ENCODE measurements at places on chromosomes 2 and 18. TPM values are rescaled to one million over a fixed set of nuclear protein-coding genes. Genes with fewer than 3 reads are reported as not detected.

DNA sequence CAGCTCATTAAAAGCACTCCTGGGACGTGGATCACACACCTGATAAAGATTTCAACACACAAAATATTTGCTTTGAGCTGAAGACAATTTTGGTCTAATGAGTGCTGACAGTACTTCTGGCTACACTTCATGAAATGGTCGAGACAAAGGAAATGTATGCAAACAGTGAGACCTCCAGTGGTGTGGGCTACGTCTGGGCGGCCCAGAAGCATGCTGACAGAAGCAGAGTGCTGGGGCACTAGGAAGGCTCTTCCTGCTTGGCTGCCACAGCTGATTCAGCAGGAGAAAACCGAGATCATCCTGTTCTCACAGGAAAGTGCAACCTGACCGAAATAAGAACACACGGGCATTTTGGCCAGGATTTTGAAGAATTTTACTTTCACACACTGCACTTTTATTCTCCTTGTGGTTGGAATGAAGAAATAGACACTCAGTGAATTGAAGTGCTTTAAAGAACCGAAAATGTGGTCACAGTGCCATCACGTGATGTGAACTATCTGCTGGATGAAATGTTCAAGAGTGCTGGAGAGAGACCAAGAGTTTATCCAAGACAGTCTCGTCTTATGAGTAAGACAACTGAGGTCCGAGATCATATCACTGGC lies 149.5 kb downstream of the CCBE1 start:
- DNase-seq: no peak

Gene ORC4
- 66.7 TPM for polyA plus RNA-seq

GRCh38 chr2:106144621-106145331 lies 49.3 kb downstream of the UXS1 start:
- no peak for DNase-seq

DNA sequence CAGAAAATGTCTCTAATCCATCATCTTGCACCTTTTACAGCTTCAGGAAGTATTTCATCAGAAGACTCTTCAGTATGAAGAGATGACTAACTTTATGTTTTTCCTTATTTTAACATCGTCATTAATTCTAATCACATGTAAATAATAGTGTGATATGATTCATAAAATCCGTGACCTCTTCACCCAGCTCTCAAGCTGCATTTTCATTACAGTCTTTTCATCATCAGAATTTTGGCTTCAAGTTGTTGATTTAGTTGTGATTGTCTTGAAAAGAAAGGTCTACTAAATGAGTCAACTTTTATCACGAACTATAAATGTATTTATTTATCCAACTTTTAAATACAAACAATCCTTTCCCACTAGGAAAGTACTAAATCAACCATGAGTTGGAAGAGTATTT lies 410.3 kb downstream of the LRP1B start:
- DNase-seq: no peak

GRCh38 chr2:242034138-242034537 lies 164.6 kb downstream of the RTP5 start:
- DNase-seq: peak; percentile 31

Gene GRHL1
- polyA plus RNA-seq: 7.3 TPM

Gene TCF23
- polyA plus RNA-seq: 0.08 TPM

Gene APLF
- 3.3 TPM for polyA plus RNA-seq

Gene UGT1A8
- not detected for polyA plus RNA-seq

GRCh38 chr2:237043866-237044265 lies 41.8 kb upstream of the COPS8 start:
- DNase-seq: no peak

DNA sequence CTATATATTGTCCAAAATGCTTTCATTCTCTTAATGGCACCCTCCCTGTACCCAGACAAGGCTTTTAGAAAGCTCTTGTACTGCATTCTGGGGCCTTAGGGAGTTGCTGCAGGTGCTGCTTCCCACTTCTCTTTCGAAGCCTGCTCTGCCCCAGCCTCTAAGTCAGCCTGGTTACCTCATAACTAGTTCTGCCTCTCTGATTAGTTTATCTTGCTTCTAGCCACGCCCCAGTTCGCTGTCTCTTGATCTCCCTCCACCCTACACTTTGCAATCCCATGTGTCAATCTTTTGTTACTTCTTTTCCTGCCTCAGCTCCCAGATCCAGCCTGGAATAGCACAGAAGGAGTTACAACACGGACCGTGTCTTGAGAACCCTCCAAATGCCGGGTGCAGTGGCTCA lies 13.8 kb upstream of the NCOA1 start:
- DNase-seq: no peak

DNA sequence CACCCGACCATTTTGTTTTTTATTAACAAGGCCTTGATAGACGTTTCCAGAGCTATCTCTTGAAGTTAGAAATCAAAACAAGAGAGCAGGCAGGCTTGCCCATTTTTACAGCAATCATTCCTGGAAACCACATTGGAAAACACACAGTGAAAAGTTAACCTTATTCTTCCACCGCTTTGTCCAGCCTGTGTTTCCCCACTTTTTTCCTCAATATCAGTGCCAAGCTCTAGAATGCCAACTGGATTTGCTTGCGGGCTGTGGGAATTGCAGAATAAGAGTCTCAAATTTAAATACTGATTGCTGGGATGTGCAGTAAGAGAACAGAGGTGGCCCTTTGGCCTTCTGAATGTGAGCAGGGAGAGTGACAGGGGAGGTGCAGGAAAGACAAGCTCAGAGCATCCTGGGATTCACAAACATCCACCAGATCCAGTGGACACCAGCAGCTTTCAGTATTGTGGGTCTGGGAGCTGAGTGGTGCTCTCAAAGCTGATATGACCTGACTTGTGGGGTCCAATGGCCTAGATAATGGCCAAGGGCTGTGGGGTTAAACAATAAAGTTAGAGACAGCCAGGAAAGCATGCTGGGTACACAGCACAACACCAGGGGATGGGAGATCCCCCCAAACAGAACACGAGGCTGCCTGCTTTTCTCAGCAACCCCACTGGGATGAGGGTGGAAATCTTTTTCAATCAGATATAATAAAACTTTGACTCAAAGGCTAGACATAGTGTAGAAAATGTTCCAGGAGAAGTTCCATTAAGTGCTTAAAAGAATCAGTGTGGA lies 15.5 kb downstream of the CYP1B1 start:
- no peak for DNase-seq

GRCh38 chr18:55908901-55909366 lies 320.9 kb upstream of the TCF4 start:
- peak; percentile 48 for DNase-seq

Gene PRSS56
- polyA plus RNA-seq: not detected

Gene RAB6D
- polyA plus RNA-seq: 2.0 TPM

Gene CHRNG
- polyA plus RNA-seq: not detected

DNA sequence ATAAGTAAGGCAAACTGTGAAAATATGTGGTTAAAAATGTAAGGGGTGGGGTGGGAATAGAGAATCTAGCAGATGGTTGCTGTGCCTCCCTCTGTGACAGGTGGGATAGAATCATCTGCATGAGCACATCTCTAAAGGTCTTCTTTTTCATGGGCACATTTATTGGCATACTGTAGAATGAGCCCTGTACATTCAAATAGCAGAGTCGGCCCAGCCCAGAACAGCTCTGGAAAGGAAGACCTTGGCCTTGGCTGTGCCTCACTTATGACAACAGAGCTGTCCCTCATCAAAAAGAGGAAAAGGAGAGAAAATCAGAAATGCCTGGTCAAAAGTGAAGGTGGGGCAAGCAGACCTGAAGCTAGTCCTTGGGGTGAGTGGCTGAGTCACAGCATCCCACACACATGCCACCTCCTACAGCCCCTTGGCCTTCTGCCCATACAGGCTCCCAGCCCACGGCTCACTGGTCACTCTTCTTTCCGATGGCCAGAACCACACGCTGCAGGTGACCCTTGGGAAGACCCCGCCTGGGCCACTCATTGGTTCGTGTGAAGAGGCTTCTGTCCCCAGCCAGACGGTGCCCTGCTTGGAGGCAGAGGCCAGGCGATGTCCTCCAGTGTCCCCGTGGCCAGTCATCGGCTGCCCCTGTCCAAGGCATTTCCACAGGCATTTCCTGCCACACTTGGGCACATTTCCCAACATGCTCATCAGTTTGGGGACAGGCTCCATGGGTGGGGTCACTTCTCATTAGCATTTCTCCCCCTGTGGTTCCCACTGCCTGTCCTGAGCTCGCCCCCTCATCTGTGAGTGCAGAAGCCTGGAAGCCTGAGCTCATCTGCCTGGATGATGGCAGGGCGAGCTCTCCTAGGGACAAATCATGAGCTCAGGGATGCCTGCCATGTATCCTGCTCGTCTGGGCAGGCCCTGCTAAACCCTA lies 113.6 kb downstream of the MCFD2 start:
- DNase-seq: no peak

DNA sequence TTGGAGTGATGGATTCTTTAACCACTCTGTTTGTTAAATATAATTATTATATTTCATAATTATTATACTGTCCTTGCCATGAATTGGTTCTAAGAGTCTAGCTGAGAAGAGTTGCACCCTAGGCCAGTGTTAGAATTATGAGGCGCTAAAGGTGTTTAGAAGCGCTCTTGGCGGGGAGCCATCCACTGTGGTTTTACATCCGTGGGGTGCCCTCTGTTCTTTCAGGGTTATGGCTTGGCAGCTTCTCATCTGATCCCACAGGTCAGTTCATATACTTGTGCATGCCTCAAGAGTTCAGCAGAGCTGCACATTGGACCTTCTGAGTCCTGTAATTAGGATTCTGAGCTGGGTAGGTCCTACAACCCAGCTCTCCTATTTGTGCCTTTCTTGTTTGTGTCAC lies 9.1 kb downstream of the ASAP2 start:
- DNase-seq: no peak

DNA sequence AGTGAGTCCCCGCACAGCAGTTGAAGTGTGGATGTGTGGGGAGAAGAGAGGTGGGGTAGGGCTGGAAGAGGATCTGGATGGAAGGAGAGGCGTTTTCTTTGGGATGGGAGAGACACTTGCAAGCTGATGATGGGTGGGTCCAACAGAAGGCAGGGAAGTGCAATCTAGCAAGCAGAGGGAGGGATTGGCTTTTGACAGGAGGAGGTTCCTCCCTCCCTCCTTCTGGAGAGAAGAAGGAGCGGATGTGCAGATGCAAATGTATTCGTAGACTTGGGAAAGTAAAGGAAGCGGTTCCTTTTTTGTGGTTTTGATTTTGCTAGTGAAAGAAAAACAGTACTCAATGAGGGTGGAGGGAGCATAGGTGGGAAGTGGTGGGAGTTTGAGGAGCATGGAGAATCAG lies 48.9 kb downstream of the LAMA3 start:
- DNase-seq: no peak

DNA sequence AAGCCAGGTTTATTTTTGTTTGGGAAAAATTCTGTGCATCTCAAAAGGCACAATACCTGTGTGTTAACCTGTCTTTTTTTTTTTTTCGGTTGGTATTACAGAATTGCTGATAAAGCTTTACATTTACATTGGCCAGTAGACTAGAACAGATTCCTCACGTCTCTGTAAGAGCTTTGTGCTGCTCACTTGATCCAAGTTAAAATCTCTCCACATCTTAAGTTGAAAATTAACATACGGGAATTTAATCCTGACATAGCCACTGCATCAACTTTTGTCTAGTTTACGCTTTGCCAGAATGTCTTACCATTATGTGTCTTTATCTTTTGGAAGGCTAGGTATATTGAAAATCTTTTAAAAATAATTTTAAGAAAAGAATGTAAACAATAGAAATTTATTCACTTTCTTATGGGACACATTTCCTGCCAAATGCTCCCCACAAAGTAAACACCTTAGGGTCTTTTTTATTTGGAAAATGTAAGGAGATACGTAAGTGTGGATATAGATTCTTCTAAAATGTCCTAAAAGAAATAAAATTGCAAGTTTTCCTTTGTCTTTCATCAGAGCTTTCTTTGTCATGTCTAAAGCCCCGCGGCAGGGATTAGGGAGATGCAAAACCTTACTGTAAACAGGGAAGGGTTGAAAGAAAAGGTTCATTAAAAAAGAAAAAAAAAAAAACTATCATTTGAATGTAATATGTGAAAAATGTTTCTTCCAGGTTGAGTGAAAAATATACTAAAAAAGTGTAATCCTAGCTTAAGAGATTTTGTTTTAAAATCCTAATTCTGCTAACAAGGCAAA lies 912.8 kb downstream of the NRXN1 start:
- DNase-seq: no peak

DNA sequence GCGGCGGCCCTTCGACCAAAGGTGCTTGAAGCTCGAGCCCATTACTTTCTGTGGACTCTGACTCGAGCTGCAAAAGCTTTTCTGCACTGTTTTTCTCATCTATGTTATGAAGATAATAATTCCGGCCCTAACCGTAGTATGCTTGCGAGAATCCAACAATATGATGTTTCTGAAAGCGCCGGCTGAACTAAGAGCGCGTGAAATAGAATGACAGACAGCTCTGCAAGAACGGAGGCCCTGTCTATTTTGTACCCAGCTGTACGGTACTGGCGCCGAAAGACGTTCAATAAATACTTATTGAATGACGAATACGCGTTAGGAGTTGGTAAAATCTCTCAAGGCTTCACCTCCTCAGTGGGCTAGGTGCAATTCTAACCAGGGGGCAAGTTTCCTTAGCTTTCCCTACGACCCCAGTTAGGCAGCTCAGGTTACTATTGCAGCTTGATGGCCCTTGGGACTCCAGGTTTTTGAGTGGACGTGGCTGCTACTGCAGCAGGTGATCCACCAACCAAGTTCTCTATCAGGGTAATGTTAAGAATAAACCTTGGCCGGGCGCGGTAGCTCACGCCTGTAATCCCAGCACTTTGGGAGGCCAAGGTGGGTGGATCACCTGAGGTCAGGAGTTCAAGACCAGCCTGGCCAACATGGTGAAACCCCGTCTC lies 570 bp downstream of the SCRN3 start:
- DNase-seq: peak; percentile 17

GRCh38 chr2:104883357-104883756 lies 29.4 kb downstream of the POU3F3 start:
- no peak for DNase-seq

Gene LAMA1
- polyA plus RNA-seq: 10.2 TPM

- no peak for DNase-seq
These were observed 979.2 kb downstream of the CNTNAP5 start for GRCh38 chr2:125004106-125004800.

- no peak for DNase-seq
These were observed 137.2 kb downstream of the CDH2 start for GRCh38 chr18:28039691-28040090.

Measured in left lung (tissue), 14 donors.